Dermis microvascular lymphatic vessel endothelial cell (primary cell): ENCODE measurements at places on chromosomes 1 and 21. TPM values are rescaled to one million over a fixed set of nuclear protein-coding genes. Genes with fewer than 3 reads are reported as not detected.

Gene PRMT2
- total RNA-seq = 96.2 and 141 TPM in 2 replicates

Gene C8B
- total RNA-seq = not detected in 2 replicates

Gene CSF1
- total RNA-seq = 4.6 and 7.6 TPM in 2 replicates

Gene MAP3K7CL
- 2.0 and 3.3 TPM in 2 replicates for total RNA-seq

Gene PTGER3
- total RNA-seq = under 0.01 TPM in 1 of 2 replicates, not detected in the other

Gene UMODL1
- not detected in 2 replicates for total RNA-seq

Gene RGS8
- not detected in 2 replicates for total RNA-seq

Gene OR2L8
- not detected in 2 replicates for total RNA-seq

Gene SH3BGR
- total RNA-seq = 0.13 and 0.51 TPM in 2 replicates

Gene ABCA4
- 27.9 and 189 TPM in 2 replicates for total RNA-seq

Gene TIE1
- total RNA-seq = 667 and 1,206 TPM in 2 replicates

Gene GBP4
- total RNA-seq = 2.3 and 7.6 TPM in 2 replicates

Gene FAM177B
- total RNA-seq = not detected in 2 replicates

Gene PCBP3
- total RNA-seq = 0.13 TPM in 2 replicates

Gene ERG
- 41.0 and 70.4 TPM in 2 replicates for total RNA-seq

- DNase-seq = no peak
These were observed at the start of gene KRTAP19-5 for GRCh38 chr21:30502041-30502440. KRTAP19-5 (minus strand) TSS chr21:30502141; CDS start chr21:30502090, 51 bp downstream.

- no peak for DNase-seq
These were observed 77.6 kb upstream of the CHRM3 start for GRCh38 chr1:239308701-239309333.

GRCh38 chr1:195754874-195755273, 853.4 kb downstream of the KCNT2 start:
- DNase-seq = no peak

DNA sequence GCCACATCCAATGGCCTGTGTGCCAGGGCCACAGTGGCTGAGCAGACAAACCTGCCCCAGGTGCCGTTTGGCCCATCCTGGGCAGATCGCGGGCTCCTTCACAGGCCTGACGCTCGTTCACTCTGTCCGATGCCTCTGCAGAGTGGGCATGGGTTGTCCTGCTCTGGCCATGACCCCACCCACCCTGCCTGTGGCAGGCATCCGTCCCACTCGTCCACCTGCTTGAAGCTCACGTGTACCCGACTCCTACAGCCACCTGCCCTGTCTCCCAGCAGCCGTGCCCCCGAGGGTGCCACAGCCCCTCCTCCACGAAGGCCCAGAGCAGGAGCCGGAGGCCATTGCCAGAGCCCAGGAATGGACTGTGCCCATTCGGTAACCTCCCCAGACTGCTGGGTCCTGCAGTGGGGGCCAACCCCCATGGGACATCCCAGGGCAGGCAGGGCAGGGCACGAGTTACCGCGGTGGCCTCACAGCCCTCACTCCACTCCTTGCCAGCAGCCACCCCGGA, 41.9 kb downstream of the TRIM11 start:
- no peak for DNase-seq

- DNase-seq = no peak
These were observed 16.5 kb upstream of the TRAPPC10 start for GRCh38 chr21:43995521-43996105.

DNA sequence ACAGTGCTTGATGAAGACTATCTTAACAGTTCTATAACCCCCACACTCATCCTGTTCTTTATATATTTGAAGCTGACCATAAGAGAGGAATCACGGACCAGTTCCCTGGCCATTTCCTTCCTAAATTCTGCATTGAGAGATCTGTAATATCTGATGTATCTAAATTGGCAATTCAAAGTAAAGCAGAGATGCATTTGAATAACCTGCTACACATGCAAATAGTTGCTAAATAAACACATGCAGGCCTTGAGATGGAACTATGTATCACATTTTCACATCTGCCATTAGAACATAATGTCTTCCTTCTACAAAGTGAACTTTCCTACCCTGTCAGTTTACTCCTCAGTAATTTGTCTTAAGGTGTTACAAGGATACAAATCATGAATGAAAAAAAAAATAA, 20.4 kb upstream of the PGBD2 start:
- no peak for DNase-seq

- DNase-seq = no peak
These were observed 53.2 kb downstream of the CHML start for GRCh38 chr1:241586905-241587512.

DNA sequence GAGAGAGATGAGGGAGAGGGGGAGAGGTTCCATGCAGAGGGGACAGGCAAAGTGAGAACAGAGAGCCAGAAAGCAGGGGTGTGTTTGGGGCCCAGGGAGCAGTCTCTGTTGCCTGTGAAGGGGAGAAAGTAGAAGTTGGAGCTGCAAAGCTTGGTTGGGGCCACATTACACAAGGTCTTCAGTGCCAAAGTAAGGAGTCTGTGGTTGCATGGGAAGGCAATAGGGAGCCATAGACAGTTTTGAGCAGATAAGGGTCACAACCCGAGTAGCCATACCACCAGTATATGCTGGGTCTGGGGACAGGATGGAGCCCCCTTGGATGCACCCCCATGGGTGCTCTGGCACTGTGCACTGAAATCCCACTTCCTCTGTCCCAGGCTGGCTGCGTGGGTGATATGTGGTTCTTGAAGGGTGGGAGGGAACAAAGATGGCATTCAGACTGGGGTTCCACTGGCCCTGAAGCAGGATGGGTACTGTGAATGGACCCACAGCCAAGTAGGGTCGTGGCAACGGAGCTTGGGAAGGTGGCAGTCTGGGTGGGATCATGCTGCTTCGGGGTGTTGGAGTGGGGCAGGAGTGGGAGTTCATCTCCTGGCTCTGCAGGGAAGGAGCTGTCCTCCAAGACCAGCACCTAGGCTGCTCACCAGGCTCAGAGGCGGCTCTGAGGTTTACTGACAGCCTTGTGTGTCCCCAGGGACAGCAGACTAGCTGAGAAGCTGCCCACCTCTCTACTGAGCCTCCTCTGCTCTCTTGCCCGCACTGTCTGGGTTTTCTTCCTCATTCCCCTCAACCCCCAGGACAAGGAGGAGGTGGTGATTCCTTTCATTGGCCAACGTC, 12.1 kb downstream of the DRAXIN start:
- DNase-seq = no peak

DNA sequence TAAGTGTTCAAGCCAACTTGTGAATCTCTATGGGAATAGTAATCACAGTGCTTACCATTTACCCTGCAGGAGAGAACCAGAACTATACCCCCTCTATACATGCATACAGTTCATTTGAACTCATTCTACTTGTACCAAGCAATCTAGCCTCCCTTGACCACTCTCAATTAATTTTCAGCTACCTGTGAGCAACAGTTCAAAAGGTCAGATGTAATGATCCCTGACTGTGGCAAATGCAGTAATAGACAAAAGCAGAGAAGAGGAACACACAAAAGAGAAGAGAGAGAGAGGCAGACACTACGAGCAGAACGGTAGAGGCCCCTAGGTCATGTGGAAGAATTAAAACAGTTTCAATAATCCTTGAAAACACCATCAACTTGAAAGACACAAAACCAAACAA, 52.8 kb downstream of the FMO4 start:
- no peak for DNase-seq

GRCh38 chr1:209323743-209324142, 259.8 kb upstream of the CAMK1G start:
- no peak for DNase-seq

DNA sequence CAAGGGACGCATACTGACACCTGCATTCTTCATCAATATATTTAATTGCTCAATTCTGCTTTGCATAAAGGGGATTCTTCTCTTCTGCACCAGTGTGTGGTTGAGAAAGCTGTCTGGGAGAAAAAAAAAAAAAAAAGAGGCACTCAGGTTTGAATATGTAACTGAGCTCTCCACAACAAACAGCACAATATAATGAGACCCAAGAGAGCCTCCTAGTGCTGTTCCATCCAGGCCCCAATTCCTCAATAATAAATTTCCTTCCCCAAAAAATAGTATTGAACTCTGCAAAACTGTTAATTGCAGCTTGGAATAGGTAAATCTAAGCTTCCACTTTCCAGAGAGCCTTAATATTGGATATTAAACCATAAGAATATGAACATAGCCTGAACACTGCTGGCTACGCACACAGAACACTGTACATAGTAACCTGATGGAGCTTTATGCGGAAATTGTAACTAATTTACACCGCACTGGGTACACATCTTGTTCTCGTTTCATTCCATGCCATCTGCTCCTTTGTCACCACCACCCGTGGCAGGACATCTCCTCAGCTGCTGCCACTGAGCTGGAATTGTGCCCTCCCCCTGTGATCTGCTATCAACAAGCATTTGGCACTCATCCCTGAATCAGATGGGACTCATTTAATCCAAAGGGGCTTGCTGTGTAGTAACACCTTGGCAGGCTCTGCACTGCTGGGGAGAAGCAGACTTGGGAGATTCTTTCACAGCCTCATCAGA, 272.0 kb downstream of the HHIPL2 start:
- DNase-seq = no peak

GRCh38 chr1:25922056-25922970, 16.1 kb upstream of the STMN1 start:
- DNase-seq = peak; percentile 31

DNA sequence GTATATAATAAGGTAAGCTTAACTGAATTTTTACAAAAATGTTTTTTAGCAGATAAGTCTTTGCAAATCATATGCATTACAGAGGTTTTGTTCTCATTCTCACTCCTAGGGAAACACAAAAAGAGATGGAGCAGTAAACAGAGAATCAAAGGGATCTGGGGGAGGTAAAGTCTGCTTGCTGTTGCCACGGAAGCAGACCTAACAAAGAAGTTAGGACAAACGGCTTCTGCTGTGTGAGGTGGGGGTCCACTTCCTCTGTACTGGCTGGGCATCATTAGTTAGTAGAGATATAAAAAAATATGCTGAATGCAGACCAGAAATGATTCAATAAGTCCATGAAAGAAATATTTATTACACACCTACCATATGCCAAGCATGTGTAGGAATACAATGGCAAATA, 34.2 kb downstream of the GJA5 start:
- DNase-seq = no peak

- DNase-seq = no peak
These were observed 44.6 kb downstream of the NIBAN1 start for GRCh38 chr1:184929711-184930202.

DNA sequence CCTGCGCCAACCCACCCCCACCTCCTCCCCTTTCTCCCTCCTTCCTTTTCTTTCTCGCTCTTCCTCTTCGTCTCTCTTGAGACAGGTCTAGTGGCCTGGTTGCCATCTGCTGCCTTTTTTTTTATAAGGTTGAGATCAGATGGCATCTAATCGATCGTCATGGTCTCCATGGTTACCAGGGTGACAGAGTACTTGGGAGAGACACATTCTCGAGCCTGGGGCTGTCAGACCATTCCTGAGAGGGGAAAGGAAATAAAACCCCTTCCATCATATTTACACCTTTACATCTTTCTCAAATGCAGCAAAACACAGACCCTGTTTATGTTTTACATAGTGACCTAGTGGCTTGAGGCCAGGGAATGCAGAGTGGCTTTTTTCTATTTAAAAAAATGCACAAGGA, 53.5 kb upstream of the SLC22A15 start:
- no peak for DNase-seq

- DNase-seq = no peak
These were observed 842.0 kb upstream of the ADAMTS5 start for GRCh38 chr21:27808923-27809322.

- DNase-seq = peak; percentile 12
These were observed 35.6 kb downstream of the NGF start for GRCh38 chr1:115302390-115302961.

- DNase-seq = peak; percentile 4
These were observed 4.1 kb upstream of the GRIK3 start for GRCh38 chr1:37038227-37039093.

GRCh38 chr1:165424454-165425216, 20.3 kb downstream of the RXRG start:
- DNase-seq = no peak

- no peak for DNase-seq
These were observed 18.0 kb upstream of the LCE2D start for GRCh38 chr1:152645146-152645545.
